Activated naive CD4-positive, alpha-beta T cell treated with anti-CD3 and anti-CD28 coated beads, Interleukin-2, amount 50 U/mL, for 72 hours (primary cell): ENCODE measurements at places on chromosomes 2 and 18. TPM values are rescaled to one million over a fixed set of nuclear protein-coding genes. Genes with fewer than 3 reads are reported as not detected.

GRCh38 chr2:102291319-102292075, 19.9 kb upstream of the IL1RL1 start:
- no peak for DNase-seq

- DNase-seq = no peak
Measured at GRCh38 chr2:402206-402605, 114.3 kb upstream of the ALKAL2 start.

The AOX1 gene
- total RNA-seq = 0.49 TPM

DNA sequence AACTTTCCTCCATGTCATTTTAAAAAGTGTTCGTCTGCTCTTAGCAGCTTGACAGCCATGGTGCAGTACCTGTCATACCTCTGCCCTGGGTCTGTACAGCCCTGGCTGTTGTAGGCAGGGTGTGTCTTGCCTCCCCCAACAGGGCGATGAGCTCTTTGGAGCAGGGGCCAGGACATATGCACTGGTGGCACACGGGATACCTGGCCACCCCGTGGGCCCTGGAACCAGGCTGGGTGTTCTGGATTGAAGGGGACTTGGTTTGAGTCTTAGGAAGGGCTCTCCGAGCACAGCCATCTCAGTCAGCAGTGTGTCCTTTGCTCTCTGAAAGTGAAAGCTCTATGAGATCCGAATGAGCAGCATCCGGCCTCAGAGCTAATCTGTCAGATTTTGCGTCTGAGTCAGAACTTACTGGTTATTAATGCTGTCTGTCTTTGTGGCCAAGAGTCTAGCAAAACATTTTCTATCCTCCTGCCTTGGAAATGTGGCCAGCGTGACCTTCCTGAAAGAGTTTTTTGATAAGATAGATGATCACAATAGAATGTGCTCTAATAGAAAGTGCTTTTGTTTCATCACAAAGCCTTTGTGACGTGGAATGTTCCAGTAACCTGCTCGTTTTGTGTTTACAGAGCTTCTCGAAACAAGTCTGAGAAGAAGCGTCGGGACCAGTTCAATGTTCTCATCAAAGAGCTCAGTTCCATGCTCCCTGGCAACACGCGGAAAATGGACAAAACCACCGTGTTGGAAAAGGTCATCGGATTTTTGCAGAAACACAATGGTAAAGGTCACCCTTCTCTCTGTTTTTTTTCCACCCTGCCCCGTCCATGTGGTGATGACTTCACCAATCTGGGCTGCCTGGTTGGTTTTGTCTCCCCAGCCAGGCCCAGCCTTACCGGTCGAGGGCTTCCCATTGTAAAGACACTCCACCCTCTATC, 77.3 kb upstream of the RPL31 start:
- peak; percentile 6 for DNase-seq

DNA sequence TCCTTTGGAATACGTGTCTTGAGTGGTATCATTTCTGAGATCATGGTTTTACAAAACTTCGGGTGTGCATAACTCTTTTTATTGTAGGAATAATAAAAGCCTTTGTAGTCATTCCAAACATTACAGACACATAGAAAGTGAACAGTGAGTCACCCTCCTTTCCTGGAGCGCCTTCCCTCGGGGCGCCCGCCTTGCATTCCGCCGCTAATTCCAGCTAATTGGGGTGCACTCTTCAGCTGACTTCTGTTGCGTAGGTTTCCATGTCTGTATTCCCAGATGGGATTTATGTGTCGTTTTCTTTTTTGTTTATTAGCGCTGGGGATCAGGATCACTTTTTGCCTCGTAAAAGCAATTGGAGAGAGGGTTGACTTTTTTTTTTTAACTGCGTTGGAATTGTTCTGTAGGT, 18.7 kb downstream of the SH3BP4 start:
- DNase-seq = no peak

DNA sequence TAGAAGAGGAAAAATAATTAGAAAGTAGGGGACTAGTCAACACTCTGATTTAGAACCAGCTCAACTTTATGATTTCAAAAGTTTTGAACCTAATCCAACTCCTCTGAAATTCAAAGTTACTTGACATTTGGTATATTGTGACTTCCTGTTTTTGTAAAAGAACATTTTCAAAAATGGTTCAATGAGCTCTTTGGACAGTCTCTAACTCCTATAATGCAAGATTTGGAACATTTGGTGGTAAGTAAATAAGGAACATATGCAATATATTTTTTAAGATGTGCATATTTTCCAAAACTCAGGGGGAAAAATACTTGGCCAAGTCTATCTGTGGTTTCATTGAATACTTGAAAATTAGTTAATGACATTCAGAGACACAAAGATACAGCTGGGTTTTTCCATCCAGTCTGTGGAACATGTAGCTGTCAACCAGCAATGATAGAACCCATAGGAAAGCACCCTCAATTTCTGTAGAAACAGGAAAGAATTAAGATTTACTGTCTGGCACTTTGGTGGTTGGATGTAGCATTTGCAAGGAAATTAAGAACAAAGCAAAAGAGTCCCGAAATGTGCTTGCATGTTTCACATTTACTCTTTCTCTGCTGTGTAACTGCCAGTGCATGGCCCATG, 17.0 kb upstream of the ANKRD44 start:
- no peak for DNase-seq

GRCh38 chr2:145315053-145315452, 795.1 kb upstream of the ZEB2 start:
- DNase-seq = no peak

- DNase-seq = no peak
Measured at GRCh38 chr2:216352653-216353270, 19.5 kb downstream of the MARCHF4 start.

DNA sequence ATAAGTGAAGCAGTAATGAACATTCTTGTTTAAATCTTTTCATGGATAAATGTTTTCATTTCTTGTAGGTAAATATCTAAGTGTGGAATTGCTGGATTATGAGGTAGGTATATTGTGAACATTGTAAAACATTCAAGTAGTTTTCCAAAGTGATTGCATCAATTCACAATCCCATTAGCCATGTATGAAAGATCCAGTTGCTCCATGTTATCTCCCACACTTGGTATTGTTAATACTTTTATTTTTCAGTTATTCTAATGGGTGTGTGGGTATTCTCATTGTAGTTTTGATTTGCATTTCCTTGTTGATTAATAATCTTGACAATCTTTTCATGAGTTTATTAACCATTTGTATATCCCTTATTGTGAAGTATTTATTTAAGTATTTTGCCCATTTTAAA, 50.3 kb downstream of the MAIP1 start:
- no peak for DNase-seq

GRCh38 chr2:51420511-51420910, 388.6 kb upstream of the NRXN1 start:
- no peak for DNase-seq

The MPP4 gene
- not detected for total RNA-seq

GRCh38 chr2:168699844-168700417, 102.5 kb upstream of the NOSTRIN start:
- DNase-seq = no peak

The MYCN gene
- not detected for total RNA-seq

DNA sequence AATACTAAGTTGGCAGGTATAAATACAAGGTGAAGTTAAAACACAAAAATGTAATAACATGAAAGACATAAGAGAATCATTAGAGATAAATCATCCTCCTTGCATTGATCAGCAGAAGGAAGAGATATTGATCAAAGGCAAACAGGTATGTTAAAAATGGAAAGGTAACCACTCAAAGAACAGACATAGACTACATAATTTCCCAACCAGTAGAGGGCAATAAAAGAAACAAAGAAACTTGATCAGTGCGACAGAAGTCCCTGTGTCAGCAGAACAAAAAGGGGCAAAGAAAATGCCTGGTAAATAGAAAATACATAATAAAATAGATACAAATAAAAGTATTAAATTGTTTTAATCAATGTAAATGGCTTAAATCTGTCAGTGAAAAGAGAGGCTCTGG, 53.6 kb downstream of the FAM228A start:
- DNase-seq = no peak

GRCh38 chr18:70848329-70848728, 559.5 kb downstream of the SOCS6 start:
- no peak for DNase-seq

- no peak for DNase-seq
Measured at GRCh38 chr2:190267302-190267701, 52.3 kb downstream of the HIBCH start.

The SERPINB13 gene
- total RNA-seq = not detected

GRCh38 chr2:236892721-236893120, 193.0 kb upstream of the COPS8 start:
- DNase-seq = no peak

GRCh38 chr2:45102141-45102540, 92.9 kb upstream of the SIX2 start:
- DNase-seq = no peak

GRCh38 chr2:57563015-57563414, 483.6 kb upstream of the VRK2 start:
- DNase-seq = no peak

- no peak for DNase-seq
Measured at GRCh38 chr18:2087877-2088673, 483.2 kb downstream of the METTL4 start.

DNA sequence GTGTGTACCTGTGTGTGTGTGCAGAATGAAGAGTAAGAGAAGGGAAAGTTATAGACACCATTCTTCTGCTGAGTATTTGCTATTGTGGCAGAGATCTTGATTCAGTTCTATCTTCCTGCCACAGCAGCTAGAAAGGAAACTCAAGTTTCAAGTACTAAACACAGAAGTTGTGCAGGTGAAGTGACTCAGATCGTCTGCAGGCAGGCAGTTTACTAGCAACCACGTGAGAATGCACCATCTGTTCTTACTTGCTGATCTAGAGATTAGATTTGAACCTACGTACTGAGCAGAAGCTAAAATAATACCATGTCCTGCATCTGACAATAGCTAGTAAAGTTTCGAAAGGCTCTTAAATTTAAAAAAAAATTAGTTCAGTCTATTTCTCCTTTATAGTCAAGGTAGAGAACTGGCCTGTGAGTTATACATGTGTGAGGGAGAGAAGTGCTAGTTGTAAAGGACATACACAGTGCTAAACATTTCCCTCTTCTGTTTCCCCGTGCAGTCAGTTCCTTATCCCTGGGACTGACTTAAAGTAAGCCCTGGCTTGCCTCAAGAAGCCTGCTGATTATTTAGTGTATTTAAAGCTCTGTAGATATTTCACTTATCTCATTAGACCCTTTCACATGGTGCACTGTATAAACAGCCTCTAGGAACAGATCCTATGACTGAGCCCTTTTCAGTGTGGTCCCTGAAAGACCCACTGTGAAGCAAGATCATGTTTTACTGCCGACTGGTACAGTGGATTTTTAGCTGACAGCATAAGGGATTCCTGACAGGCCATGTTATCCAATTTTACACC, 45.0 kb downstream of the SLC38A11 start:
- DNase-seq = no peak

The SEC11C gene
- total RNA-seq = 33.8 TPM

The TTN gene
- total RNA-seq = 4.3 TPM

The TPO gene
- not detected for total RNA-seq

The IL1B gene
- total RNA-seq = 0.25 TPM

DNA sequence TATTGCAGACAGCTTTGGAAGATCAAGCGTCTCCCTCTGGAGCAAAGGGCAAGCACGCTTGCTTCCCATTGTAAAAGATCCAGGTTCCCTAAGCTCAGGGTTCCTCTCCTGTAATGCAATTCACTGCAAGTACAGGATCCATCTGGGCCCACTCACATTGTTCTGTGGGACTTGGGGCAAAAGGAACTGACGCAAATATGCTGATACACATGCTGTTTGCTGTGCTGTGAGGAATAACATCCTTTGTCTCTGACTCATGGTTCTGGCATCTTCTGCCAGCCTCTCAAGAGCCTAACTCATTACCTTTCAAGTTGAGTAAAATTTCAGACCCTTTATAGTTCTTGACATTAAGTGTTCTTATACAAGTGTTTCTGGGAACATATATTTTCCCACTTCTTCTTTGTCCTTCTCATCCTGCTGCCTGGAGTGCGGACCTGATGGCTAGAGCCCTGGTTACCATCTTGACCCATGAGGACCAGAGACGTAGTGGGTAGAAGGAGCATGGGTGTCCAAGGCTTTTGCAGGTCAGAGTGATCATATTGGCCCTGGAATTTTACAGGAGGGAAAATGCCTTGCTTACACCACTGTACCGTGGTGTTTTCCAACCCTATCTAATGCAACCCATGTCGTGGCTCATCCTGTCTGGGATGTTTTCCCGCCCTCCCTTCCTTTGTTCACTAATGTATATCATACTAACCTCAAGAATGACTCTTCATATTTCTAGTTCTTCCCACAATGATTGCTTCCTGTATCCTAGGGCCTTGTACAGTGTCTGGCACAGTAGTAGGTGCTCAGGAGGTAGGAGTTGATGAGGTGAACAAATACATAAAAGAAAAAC, 145.7 kb upstream of the GLI2 start:
- DNase-seq = no peak

- DNase-seq = no peak
Measured at GRCh38 chr2:46303233-46303632, 6.0 kb downstream of the EPAS1 start.

The OSBPL6 gene
- 2.0 TPM for total RNA-seq

The TAF4B gene
- total RNA-seq = 12.7 TPM

DNA sequence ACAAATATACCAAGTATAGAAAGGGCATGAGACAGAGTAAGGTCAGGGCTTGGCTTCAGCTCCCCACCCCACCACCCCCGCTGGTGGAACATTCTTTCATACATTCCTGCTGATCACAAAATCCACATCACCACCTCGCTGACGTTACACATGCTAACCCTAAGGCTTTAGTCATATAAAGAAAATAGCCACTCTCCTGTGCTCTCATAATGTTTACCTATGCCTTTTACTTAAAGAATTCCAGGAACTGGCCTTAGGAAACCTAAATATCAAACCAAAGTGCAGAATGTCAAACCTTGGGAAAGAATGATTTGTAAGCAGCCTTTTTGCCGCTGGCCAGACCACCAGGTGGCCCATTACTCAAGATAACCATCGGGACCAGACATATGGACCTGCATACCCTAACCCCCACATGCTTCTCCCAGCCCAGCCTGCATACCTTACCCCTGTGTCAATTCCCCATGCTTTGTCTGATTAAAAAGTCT, 136.3 kb upstream of the SLC39A10 start:
- no peak for DNase-seq

DNA sequence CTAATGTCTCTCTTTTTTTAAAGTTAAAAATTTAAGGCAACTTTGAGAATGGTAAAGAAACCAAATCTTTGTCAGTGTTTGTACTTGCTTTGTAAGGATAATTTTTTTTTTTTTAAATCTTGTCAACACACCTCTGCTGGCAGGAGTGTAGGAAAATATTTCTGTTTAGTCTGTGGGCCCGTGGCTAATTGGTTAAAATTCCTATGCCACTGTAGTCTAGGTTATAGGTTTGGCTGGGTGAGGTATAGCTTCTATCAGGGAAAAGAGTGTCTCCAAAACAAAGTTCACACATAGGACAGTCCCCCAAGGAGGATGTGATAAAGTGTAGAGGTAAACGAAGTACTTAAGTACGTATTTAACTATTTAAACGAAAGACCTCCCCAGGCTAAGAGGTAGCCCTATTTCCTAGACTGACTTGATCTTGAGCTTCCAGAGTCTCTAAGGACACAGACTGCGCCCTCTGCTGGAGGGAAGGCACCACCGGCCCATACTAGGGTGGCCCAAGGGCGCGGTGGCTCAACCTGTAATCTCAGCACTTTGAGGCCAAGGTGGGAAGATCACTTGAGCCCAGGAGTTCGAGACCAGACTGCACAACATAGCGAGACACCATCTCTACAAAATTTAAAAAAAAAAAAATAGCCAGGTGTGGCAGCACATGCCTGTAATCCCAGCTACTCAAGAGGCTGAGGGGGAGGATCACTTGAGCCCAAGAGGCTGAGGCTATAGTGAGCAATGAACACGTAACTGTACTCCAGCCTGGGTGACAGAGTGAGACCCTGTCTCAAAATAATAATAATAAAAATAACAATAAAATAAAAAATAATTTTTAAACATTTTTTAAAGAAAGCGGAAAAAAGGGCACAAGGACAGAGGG, 8.9 kb downstream of the TEX44 start:
- DNase-seq = peak; percentile 77
